ENCODE measurements at places on chromosomes 5 and 9.

GRCh38 chr9:78407636-78408312 is 110.8 kb downstream of the PSAT1 start:
- DNase-seq, result peak; percentile 76

- DNase-seq, result peak; percentile 46
Measured at GRCh38 chr5:77560677-77561263, 68.7 kb upstream of the WDR41 start.

DNA sequence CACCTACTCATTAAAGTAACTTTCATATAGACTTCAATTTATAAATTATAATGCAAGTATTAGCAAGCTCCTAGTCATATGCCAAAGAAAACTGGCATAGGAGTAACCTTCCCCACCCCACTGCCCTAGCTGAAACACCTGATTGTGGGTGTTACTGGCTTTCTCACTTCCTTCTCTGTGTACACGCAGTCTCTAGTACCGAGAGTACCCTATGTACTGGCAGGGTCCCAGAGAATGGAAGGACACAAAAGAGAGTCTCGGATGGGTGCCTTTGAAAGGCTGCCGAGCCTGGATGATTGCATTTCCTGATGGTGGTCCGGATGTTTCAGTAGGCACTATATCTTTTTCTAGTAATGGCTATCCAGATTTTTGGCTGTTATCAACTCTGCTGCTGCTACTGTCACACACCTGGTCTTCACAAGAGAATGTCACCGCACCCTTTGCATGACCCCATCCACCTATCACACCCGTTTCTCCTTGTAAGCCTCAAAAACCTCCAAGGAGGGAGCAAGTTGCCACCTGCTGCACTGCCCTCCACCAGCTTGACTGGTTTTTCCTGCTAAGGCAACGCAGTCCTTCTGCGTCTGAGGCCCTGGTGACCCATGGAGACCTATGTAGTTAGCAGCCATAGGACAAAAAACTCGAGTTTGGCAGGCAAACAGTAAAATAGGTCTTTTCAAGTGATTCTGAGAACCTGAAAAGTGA is 53.8 kb upstream of the CLINT1 start:
- DNase-seq, result no peak

DNA sequence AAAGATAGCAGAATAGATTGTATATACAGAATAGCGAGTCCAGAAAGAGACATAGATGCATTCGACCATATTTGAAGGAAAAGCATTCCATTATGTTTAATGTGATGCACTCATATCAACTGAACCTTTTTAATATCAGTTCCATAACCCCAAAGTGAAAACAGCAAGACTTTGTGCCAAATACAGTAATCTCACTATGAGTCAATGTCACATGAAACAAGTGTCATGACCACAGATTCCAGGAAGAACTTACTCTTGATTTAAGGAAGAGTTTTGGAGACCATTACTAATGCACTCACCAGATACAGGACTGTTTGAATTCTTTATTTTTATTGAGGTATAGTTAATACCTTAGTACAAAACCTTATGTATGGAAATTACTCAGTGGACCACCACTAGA is 220.5 kb downstream of the SH3GL2 start:
- no peak for DNase-seq

GRCh38 chr9:24439456-24439855 is 106.2 kb downstream of the IZUMO3 start:
- no peak for DNase-seq

- no peak for DNase-seq
Measured at GRCh38 chr5:19492861-19493260, 495.1 kb downstream of the CDH18 start.

- no peak for DNase-seq
Measured at GRCh38 chr9:134434894-134435506, 108.7 kb downstream of the RXRA start.

GRCh38 chr5:52794519-52794918 is 6.8 kb downstream of the ITGA1 start:
- no peak for DNase-seq

DNA sequence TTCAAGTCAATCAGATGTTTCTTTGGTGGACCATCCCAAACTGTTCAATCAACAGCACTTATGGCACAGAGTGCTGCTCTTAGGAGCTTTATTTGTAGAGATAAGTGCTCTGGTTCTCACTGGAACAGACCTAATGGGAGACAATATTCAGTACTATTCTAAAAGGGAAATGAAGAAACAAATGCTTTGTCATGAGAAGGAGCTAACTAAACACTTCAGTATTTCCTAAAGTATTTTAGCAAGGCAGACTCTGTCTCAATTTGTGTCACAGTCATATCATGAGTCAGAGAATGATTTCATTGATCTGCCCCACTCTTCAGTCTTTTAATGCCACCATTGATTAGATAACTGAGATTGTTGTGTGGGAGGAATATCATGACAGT is 175.3 kb downstream of the SLF1 start:
- no peak for DNase-seq

DNA sequence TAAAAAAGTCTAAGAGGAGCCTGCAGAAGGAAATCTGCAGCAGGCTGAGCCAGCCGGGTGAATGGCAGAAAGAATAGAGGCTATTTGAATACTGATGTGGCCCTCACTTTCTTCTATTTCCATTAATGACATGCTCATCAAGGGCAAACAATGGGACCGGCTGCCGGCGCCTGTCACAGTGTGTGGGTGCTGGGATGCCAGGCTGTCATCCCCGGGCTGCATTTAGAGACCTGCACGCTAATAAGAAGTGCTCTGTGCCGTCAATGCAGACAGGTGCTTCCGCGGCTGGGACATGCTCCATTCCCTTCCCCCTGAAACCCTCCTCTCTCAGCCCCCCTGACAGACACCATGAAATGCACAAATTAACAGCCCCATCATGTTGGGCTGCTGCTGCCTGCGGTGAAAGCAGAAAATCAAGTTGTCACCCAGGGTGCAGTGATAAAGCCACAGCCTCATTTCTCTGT is 217.7 kb upstream of the TBCA start:
- no peak for DNase-seq

GRCh38 chr5:131171276-131171810 is 599 bp downstream of the LYRM7 start:
- DNase-seq, result peak; percentile 27

DNA sequence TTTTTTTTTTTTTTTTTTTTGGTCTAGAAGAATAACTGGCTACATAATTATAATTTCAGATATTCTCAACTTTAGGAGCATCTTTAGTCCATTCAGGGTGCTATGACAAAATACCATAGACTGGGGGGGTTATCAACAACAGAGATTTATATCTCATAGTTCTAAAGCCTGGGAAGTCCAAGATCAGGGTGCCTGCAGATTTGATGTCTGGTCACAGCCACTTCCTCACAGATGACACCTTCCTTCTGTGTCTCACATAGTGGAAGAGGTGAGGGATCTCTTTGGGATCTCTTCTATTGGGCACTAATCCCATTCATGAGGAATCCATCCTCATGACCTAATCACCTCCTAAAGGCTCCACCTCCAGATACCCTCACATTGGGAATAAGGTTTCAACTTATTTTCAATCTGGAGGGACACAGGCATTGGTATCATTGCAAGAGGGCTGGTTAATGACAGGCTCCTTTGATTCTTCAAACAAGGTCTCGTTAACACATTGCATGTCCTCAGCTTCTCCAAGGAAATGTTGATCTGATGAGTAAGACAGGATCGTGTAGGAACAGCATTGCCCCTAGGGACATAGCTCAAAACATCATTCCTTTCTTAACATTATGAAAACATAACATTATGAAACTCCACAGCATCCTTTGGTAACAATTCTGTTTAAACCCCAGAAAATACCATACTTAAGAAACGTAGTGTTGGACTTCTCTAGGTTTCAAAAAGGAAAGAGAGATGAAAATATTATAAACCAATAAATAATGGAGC is 372.4 kb downstream of the SEMA5A start:
- DNase-seq, result no peak

DNA sequence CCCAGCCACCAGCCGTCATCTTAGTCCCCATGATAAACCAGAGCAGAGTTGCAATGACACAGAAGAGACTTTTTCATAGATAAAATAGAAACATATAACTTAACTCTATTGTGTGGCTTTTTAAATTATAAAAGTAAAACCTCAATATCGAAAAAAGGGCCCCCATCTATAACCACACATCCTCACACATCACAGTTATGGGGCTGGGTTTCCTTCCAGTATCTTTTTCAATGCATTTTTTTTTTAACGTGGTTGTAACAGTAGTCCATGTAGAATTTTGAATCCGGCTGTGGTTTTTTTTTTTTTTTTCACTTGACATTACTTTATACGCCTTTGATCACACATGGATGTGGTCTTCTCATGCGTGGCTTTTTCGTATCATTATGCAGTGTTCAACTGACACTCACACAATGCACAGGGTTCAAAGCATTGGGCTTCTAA is 77.4 kb downstream of the CFAP77 start:
- DNase-seq, result no peak

GRCh38 chr9:70963554-70963953 is 157.9 kb downstream of the TRPM3 start:
- no peak for DNase-seq

- no peak for DNase-seq
Measured at GRCh38 chr9:135039266-135039870, 48.1 kb upstream of the OLFM1 start.

GRCh38 chr5:68041293-68041692 is 174.3 kb upstream of the PIK3R1 start:
- no peak for DNase-seq

- DNase-seq, result no peak
Measured at GRCh38 chr5:144547098-144547499, 376.4 kb downstream of the KCTD16 start.

- peak; percentile 34 for DNase-seq
Measured at GRCh38 chr9:105413525-105413924, 34.3 kb upstream of the FSD1L start.

- DNase-seq, result no peak
Measured at GRCh38 chr5:135964670-135965320, 10.0 kb upstream of the LECT2 start.

DNA sequence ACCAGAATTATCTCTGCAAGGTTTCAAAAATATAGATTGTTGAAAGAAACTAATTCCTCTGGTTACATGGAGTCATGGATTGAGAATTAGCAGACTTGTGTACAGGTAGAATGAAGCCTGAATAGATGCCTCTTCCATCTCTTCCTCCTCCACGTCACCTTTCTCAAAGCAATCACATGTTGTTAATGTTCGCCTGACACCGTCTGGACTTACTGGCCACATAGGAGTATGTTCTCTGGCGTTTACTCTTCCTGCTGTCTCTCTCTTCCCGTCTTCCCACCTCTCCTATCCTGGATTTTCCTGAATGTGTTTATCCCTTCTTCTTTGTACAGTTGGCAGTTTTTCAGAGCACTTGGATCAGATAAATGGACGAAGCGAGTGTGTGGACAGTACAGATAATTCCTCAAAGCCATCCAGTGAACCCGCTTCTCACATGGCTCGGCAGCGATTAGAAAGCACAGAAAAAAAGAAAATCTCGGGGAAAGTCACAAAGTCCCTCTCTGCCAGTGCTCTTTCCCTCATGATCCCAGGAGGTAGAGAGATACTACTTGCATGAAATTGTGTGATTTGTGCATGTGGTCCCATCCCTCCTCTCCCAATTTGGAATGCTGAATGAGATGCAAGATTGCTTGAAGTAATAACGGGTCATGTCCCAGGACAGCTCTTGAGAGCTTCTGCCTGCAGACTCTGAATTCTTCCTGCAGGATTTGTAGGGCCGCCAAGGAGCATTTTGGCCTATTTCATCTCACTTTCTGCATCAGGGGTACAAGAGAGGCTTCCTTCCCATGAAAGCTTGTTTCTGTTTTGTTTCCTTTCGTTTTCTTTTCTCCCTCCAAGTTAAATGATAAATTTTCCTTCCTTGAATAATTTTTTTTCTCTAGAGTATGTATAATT is 47.3 kb downstream of the CD180 start:
- DNase-seq, result no peak

GRCh38 chr5:17216176-17216973 is 1.1 kb upstream of the BASP1 start:
- peak; percentile 87 for DNase-seq

DNA sequence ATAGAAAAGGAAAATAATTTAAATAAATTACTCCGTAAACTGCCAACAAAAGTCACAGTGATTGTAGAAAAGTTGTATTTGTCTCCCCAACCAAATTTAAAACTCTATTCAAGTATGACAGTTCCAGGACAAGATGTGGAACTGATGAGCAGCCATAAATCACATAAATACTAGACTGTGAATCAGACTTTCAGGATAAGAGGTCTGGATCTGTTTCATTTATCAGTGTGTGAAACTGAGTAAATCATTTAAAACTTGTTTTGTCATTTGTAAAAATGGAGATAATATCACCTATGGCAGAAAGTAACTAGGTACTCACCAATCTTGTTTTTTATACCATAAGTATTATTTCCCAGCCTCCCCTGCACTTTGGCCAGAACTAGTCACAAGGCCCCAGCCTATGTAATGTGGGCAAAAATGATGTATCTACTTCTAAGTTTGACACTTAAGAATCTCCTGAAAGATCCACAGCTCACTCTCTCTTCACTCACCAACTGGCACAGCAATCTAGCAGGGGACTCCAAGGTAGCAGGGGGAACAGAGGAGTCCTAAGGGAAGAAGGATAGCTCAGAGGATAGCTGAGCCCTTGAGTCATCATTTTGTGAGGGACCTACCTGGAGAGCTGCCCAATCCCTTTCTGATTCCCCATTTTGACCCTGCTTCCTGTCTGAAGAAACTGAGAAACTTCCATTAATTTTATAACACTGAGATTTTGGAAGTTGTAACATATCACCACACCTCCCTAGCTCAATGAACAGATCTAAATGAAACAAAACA is 31.6 kb downstream of the TMEM161B start:
- no peak for DNase-seq

GRCh38 chr9:114945616-114946412 is 15.4 kb upstream of the TNFSF8 start:
- DNase-seq, result no peak

DNA sequence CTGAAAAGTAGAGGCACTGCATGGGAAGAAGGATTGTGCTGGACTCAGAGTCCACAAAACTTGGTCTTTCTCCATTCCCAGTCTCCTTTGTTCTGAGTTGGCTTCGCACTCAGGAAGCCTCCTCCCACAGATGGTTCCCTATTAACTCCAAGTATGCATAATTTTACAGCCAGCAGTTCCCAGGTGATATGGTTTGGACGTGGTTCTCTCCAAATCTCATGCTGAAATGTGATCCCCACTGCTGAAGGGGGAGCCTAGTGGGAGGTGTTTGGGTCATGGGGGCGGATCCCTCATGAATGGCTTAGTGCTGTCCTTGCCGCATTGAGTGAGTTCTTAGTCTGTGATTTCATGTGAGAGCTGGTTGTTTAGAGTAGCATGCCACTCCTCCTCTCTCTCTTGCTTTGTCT is 86.6 kb downstream of the FEM1C start:
- DNase-seq, result no peak

DNA sequence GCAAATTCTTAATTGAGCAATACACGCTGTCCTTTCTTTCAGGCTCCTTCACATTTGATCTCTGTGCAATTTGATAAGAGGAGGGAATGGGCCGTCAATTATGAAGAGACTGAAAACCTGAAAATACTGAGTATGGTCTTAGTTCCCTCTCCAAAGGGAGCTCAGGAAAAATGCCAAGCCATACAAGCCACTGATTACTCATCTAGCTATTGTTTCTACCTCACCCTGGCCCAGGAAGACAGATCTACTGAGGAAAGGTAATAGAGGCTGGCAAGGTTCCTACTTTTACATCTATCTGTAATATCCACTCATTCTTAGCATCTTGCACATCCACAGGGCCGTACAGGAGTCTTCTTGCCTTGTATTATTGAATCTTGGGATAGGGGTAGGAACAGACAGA is 23.7 kb upstream of the TNC start:
- DNase-seq, result no peak

GRCh38 chr9:87461256-87461655 is 36.4 kb upstream of the DAPK1 start:
- DNase-seq, result no peak
